Renal cortical epithelial cell (primary cell): ENCODE measurements at places on chromosomes 13 and 19.

GRCh38 chr19:51450730-51451307, 7.4 kb downstream of the SIGLEC8 start:
- no peak for DNase-seq

GRCh38 chr13:111383591-111384440, 63.4 kb downstream of the TEX29 start:
- no peak for DNase-seq

- no peak for DNase-seq
Measured at GRCh38 chr13:111559612-111560403, 239.4 kb downstream of the TEX29 start.

DNA sequence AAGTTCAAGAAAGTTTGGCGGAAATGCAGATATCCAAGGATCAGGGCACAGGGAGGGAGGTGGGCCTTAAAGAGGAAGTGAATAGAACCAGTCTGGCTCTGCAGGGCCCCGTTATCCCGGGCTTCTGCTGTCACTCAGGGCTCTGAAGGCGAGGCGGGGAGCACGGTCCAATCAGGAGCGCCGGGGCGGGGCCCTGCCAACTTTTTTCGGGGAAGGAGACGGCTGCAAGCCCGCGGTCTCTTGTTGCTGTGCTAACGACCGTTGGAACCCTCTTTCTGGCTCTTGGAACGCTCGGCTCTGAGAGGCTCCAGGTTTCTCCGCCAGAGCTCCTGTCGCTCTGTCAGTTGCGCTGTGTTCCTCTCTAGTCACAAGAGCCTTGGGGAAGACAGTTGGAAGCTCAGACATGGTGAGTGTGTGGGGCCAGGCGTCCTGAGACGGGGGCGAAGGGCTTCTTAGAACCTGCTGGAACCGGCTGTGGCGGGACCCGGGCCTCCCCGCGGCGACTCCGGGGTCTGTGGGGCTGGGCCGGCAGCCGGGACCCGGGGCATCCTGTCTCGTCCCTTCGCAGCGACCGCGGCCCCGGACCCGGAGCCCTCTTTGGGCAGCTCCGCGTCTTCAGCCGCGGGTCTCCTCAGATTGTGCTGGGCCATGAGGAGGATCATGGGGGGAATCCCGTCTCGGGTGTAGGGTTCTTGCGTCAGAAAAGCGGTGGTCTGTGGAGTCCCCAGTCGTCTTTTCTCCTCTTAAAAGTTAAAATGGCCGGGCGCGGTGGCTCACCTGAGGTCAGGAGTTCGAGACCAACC, 27.7 kb downstream of the ZNF844 start:
- peak; percentile 39 for DNase-seq

DNA sequence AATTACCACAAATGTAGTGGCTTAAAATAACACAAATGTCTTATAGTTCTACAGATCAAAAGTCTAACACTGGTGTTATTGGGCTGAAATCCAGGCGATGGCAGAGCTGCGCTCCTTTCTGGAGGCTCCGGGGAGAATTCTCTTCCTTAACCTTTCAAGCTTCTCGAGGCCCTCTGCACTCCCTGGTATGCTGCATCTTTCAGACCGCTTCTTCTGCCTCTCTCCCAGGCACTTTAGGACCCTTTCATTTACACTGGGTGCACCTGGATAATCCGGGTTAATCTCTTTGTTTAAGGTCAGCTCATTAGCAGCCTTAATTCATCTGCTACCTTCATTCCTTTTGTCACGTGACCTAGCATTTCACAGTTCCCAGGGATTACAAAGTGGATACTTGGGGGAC, 211.3 kb upstream of the RFC3 start:
- DNase-seq: peak; percentile 14

GRCh38 chr13:21450936-21451335, 8.2 kb downstream of the ZDHHC20 start:
- no peak for DNase-seq

DNA sequence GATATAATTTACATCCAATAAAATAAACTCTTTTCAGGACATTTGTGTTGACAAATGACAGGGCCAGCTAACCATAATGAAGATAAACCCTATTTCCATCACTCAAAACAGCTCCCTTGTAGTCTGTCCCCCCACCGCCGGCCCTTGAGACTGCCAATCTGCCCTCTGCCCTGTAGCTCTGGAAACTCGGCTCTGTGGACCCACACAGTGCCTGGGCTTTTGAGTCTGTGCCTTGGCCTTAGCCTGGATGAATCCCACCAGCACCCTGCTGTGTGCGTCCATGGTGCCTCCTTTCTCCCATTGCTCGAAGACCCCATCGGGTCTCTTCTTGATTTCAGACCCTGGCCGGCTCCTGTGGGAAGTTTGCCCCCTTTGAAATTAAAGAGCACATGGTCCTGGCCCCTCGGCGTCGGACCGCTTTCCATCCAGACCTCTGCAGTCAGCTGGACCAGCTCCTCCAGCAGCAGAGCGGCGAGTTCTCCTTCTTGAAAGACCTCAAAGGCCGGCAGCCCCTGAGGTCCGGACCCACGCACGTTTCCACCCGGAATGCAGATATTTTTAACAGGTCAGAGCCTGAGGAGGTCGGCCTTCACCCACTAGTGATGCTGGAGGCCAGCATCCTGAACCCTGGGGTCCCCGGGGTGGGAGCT, 26.0 kb downstream of the CHAF1A start:
- DNase-seq: no peak

- no peak for DNase-seq
Measured at GRCh38 chr13:48532256-48532505, 699 bp downstream of the RCBTB2 start.

DNA sequence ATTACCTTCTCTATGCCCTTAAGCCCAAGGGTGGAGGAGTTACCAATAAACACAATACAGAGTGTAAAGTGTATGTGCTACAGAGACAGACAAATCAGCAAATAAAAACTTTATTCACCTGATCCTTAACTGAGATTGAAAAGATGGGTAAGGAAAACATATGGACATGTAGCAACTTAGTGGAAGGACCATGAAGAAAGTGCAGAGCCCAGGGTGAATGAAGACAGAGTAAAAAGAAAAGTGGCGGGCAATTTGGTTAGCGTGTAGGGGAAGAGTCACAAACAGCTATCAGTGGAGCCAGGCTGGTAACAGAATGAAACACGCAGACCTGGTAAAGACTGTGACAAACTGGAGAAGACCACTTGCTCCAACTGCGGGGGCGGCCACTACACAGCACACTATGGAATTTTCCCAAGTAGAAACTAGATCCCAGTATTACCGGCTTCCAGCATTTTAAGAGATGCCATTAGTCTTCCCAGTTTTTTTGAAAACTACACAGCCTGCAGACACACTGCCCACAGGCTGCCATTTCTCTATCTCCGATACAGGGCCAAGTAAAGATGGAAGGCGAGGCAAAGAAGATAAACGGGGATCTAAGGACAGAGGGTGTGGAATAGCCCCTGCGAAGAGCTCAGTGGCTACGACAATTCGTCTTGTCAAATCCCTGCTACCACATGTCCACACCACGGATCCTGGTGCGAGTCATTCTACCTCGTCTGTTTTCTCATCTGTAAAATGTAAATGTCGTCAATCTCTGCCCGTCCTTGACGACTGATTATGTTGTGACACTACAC, 1.2 kb downstream of the UQCRFS1 start:
- DNase-seq: peak; percentile 23

DNA sequence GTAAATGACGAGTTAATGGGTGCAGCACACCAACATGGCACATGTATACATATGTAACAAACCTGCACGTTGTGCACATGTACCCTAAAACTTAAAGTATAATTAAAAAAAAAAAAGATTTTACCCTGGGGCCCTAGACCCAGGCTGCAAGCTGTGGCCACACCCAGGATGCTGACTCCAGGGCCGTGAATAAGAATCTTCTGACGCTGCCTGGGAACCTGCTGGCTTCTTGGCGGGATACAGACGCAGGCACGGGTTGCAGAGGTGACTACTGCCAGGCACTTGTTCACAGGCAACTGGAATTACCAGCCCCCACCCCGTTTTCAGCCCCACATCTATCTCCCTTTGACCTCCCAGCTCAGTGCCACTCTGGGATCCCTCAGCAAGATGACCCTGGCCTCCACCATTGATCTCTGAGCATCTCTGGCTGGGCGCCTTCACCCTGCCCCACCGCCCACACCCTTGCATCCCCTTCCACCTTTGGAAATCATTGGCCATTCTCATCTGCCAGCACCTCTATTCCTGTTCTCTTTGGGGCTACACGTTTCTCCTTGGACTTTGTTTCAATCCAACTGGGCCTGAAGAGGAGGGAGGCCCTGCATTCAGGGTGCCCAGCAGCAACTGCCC, 21.1 kb upstream of the CFAP97D2 start:
- DNase-seq: no peak

GRCh38 chr13:98517576-98518310, 59.2 kb downstream of the STK24 start:
- no peak for DNase-seq

GRCh38 chr13:44399074-44399473, 25.4 kb downstream of the SERP2 start:
- DNase-seq: no peak
